NCI-H1436 (cell line): ENCODE measurements at places on chromosomes 12 and 14.

DNA sequence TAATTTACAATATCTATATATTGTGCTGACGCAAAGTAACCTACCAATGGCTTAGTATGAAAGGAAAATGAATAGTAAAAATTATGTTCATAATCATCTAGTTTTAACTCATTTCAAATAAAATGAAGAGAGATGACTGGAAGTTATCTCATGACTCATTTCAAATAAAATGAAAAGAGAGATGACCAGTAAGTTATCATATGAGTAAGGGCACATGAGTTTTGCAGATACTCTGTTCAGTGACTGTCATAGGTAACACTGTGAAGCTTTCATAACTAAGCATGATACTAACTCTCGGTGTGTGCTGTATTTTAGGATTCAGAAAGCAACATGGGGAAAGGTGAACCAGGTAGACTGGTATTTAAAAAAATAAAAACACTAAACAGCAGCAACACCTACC, 364.5 kb upstream of the DIO2 start:
- no peak for DNase-seq

GRCh38 chr12:48067250-48067938, 38.5 kb downstream of the SENP1 start:
- no peak for DNase-seq

DNA sequence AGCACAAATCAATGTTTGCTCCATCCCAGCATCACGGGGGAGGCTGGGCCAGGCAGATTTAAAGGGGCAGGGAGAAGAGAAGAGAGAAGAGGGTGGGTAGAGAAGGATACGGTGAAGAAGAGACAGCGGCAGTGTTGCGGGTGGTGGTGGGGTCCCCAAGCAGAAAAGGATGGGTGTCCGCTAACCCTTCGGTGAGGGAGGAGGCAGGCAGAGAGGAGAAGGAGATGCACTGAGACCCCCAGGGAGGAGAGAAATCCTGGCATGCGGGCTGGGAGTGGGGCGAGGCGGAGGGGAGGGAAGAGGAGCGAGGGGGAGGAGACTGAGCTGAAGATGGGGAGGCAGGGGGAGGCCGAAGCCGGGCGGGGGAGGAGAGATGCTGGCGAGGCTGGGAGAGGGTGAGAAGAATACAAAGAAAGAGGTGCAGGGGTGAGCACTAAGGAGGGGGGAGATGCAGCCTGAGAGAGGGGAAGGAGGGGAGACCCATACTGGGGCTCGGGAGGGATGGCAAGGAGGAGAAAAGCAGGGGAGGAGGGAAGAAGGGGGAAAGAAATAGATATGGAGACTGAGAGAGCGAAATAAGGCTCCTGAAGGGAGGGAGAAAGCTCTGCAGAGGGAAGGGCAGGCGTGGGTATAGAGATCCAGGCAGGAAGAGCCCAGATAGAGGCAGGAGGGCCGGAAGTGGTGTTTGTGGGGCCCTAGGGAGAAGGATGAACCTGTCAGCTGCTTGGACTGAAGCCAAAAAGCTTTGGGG, at the start of gene JPH4:
Gene JPH4, minus strand, starts transcription at position 231 of the 751 bp plus-strand sequence. CDS start 1,337 bp downstream, outside the sequence.
- peak; percentile 37 for DNase-seq

DNA sequence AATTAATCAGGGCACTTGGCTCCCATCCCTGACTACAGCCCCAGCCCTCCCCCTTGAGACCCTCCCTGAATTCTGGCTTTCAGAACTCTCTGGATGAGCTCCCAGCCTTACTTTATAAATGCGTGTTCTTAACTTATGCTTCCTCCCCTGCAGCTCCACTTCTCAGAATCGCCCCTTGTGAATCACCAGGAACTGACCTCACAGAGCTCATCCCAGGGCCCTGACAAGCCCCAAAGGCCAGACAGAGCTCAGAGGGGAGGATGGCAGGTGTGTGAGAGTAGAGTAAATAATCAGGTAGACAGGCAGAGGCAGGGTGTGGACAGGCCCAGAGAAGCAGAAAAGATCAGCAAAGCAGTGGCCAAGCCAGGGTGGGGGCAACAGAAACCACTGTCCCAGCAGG, 68.2 kb upstream of the FOXN3 start:
- no peak for DNase-seq

GRCh38 chr12:3216097-3216496, 138.9 kb downstream of the TSPAN9 start:
- no peak for DNase-seq

- no peak for DNase-seq
Measured at GRCh38 chr14:94025720-94026119, 420 bp upstream of the OTUB2 start.

- no peak for DNase-seq
Measured at GRCh38 chr12:53045696-53046045, 4.2 kb upstream of the TNS2 start.

GRCh38 chr14:105476831-105477659, 2.4 kb downstream of the CRIP2 start:
- no peak for DNase-seq

DNA sequence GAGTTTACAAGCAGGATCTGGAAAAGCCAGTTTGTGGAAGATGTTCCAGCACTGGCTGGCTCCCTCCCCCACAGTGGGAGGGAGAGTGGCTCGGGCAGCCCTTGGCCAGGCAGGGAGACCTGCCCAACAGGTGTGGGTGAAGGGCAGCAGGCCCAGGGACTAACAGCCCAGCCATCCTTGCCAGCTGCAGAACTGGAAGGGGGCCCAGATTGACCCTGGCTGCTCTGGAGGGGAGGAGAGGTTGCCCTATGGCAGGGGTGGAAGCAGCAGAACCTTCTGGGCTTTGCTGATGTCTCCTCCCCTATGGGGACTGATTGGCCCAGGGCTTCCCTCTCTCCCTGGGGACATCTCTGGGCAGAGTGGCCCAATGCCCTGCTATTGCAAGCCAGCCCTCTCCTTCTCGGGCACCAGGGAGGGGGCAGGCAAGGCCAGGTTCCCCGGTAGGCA, 20.5 kb downstream of the IRF2BPL start:
- no peak for DNase-seq

- DNase-seq = no peak
Measured at GRCh38 chr12:115439008-115439601, 755.1 kb upstream of the TBX3 start.

- DNase-seq = no peak
Measured at GRCh38 chr14:96508900-96509299, 6.7 kb downstream of the PAPOLA start.

DNA sequence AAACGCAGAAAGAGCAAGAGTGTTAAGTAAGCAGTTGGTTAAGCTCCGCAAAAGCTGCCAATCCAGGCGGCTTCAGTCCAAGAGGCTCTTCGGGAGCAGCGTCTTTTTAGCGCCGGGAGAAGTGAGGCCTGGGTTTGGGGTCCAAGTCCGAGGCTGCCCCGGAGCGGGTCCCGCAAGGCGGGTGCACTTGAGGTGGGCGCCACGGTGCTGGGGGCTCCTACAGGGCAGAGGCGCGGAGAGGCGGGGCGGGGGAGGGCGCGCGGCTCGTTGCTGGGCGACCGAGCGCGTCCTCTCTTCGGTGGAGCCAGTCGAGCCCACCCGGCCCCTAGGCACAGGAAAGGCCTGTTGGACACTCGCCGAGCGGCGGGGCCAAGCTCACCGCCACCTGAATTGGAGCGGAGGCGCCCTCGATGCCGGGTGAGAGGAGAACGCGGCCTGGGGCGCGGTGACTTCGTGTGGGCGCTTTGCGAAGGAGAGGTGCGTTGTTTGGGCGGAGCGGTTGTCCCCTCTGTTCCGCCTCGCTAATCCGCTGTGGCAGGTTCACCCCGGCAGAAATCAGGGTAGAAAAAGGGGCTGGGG, 15.6 kb downstream of the TTC6 start:
- DNase-seq = no peak

DNA sequence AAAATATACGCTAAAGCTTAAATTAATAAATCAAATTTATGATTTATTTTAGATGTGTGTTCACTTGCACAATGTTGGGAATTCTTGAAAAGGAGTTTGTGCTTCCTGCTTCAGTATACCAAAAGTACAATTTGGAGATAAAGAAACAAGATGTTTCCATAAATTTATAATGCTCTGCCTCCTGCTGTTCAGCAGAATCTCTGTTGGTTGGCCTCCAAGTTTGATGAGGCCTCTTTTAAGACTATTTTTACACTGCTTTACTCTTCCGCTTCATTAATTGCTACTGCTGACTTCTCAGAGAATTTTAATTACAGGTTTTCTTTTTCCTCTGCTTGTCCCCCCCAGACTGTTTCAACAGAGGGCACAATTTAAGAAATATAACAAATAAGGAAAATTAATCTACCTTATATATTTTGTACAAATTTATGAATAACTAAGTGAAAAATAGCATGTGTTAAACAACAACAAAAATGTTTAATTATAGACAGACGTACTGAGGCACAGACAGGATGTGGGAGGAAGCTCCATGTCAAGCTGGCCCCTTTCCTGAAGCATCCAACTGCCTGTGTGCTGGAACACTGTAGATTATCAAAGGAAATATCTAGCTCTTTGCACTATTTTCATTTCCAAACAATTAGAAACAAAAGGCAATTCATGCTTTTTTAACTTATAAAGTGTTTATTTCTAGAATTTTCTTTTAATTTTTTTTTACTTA, 83.9 kb downstream of the PIK3C2G start:
- DNase-seq = no peak

DNA sequence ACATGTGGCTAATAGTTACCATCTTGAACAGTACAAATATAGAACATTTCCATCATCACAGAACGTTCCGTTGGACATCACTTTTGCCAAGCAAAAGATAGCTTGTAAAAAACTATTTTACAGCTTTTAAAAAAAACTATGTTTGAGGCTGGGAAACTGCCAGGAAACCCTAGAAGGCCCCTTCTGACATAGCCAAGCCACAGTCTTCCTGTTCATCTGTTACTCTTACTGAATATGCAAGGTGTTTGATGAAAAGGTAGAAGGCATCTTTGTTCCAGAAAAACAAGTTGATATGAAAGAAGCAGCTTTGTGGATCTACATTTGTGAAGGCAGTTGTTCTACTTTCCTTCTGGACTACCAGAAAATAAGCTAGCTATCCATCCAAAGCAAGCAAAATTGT, 23.6 kb upstream of the WNK1 start:
- DNase-seq = no peak

DNA sequence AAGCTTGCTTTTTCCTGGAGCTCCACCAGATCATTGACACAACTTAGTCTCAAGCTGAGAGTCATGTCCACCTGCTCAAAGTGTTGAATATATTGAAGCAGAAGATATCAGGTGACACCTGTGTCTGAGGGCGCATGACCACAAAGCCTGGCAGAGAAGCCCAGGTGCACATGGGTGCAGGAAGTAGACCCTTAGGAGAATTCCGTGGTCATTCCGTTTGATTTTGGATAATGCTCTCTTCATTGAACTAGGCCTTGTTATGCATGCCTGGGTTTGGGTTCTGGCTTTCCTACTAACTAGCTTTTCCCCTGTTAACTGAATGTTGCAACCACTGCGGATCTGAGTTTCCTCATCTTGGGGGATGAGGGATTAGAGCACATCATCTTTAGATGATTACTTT, 7.1 kb downstream of the ARHGDIB start:
- no peak for DNase-seq

- DNase-seq = no peak
Measured at GRCh38 chr14:68192935-68193334, 373.4 kb downstream of the RAD51B start.

DNA sequence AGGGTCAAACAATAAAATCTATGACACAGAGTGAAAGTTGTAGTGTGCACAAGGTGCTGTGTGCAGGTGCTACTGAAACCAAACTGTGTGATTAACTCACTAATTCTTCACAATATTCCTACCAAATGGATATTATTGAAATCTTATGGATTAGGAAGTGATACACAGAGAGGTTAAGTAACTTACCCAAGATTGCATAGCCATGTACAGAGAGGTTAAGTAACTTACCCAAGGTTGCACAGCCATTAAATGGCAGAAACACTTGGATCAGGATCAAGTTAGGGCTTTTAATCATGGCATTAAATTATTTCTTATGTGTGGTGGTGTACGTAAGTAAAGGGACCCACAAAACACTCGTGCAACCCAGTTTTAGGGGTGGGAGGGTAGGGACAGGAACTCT, 771.4 kb downstream of the AACS start:
- DNase-seq = no peak

DNA sequence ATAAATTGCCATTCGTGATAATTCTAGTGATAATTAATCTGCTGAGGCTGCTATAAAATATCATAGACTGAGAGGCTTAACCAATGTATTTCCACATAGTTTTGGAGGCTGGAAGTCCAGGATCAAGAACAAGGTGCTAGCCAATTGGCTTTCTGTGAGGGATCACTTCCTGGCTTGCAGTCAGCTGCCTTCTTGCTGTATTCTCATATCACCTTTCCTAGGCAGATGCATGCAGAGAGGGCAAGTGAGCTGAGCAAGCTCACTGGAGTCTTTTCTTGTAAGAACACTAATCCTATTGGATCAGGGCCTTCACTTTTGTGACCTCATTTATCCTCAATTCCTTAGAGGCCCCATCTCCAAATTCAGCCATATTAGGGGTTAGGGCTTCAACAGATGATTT, 640.7 kb downstream of the DIO2 start:
- no peak for DNase-seq
